ENCODE measurements at places on chromosomes 1 and 21.

GRCh38 chr1:208537198-208537597 is 293.0 kb upstream of the PLXNA2 start:
- no peak for DNase-seq

DNA sequence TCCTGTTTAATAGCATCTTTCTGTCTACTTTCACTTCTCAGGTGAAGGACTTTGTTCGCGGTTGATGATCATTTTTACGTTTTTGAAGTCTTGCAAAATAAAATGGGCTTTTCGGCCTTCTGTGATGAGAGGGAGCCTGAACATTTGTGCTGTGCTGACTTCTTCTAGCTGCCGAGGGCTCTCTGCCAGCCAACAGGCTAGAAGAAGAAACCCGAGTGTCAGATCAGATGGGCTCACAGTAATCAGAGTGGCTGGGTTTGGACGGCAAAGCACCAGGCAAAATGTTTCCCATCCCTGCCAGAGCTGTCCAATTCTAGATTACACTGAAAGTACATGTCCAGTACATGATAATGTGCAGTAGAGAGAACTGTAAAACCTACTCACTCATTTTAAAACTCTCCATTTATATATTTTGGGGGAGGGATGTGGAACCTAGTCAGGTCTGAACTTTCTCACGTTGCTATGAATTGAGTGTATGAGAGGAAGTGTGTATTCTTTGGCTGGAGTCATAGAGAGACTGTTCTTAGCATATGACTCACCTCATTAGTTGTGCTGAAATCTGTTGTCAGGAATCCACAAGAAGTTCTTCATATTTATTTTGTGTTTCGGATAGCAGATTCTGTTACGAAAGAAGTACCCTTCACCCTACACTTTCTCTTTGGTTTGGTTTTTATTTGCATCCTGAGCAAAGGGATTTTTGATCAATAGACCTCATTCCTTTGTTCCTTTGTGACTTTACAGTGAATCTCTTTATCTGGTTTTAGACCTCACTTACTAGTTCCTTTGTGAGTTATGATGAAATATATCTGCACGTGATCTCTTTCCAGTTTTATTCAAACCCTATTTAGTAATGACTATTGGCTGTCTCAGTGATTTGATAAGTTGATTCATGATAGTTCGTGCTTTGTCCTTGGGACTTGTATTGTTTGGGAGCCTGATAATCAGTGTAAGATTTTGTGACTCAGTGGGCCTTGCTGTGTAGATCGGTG is 4.8 kb downstream of the ATP1A1 start:
- peak; percentile 96 for DNase-seq

- no peak for DNase-seq
These were observed 13.2 kb downstream of the ESRRG start for GRCh38 chr1:216710055-216710454.

DNA sequence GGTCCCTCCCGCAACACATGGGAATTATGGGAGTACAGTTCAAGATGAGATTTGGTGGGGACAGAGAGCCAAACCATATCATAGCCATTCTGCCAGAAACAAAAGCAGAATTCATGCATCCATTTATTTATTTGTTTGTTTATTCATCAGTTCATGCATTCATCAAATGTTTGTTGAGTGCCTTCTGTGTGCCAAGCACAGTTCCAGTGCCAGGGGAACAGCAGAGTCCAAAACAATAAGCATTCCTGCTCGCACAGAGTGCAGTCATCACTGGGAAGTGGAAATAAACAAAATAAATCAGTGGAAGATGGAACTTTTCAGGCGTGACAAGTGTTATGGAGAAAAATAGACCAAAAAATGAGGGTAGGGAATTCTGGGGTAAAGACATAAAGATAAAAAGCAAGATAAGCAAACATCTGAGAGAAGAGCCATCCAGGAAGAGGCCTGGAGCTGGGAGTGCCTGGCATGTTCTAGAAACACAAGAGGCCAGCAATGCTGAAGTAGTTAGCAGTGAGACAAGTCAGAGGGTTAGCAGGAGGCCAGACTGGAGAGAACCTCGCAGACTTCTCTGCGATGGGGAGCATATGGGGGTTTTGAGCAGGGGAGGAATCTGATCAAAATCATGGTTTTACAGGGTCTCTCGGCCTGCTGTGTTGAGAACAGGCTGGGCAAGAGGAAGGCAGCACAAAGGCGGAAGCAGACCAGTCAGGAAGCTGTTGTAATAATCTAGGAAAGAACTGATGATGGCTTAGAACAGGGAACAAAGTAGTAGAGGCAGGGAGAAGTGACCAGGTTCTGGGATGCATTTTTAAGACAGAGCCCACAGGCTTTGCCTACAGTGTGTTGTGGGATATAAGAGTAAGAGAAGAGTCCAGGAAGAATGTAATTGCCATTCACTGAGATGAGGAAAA is 113.2 kb downstream of the GLUL start:
- no peak for DNase-seq

- DNase-seq = no peak
These were observed 3.6 kb upstream of the SPATC1L start for GRCh38 chr21:46187814-46188213.

DNA sequence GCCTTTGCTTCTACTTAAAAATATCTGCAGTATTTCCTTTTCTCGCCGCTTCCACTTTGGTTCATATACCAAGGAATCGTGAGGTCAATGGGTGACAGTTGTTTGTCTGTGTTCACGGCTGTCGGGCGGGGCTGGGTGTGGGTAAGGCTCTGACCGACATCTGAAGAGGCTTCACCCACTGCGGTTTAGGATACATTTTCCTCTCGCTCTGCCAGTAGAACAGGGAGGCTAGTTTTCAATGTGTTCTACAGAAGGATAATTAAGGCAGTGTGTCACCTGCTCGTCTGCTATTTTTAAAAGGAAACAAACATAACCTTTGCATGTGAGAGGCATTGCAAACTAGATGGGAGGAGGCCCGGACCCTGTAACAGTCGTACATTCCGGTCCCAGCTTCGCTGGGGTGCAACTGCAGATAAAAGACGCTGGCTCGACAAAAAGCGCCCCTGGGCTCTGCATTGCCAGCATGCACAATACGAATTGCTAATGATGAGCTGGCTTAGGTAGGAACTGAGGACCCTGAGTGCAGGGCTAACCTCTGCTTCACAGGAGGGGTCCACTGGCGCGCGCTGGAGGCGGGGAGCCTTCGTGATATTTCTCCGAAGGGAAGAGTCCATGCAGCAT is 8.5 kb upstream of the ERG start:
- DNase-seq = peak; percentile 61

DNA sequence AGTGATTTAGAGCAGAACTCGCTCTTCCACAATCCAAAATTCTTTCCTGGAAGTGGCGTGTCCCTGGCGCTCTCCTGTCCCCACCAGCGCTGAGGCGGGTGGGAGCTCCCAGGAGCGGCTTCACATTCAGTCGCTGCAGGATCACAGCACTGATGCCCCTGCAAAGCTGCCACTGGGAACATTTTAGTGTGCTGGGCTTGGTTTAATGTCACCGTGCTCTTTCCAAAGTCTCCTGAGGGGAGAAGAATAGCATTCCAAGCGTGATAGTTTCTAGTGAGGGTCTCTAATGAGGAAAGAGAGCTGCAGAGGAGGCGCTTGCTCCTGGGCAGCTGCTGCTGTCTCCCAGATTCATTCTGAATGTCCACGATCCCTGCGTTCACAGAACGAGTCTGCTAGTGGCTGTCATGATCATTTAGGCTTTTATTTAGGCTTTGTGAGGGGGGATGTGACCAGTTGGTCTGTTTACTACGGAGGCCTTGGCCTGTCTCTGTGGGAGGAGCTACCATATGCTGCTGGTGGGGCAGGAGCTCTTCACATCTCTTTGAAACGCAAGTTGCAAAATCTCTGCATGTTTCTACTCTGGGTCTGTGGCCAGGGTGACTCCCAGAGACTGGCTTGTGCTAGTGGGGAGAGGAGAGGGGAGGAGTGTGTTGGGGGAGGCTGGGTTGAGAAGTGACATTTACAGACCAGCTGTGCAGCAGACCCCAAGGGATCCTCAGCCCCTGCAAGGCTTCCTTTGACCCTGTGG is 23.4 kb downstream of the OLFML3 start:
- peak; percentile 79 for DNase-seq

DNA sequence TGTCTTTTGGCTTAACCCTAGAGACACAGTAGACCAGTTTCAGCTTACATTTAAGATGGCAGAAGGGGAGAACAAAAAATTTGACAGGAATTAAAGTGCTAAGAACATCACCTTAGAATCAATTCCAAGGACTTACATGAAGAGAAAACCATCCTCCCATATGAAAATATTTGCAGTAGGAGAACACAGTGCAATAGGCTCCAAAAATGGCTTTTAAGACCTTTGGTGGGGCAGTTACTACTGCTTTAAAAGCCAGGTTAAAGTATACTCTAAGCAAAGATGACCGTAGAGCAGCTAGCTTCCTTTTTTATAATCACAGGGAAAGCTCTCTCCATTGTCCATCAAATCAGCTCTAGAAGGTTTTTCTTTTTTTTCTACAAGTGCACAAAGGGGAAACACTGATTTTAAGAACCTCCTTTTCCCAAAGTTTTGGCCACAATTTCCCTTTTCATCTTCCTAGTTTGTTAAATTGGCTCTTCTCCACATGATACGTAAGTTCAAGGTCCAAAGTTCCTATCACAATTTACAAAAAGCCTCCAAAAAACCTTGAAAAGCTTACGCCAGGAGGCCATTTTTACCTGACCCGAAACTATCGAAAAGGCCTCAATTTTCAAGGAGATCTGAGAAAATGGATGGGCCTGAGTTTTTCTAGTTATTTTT is 3.3 kb downstream of the TXNIP start:
- no peak for DNase-seq

- DNase-seq = no peak
These were observed 351.2 kb downstream of the MATN1 start for GRCh38 chr1:30371888-30372791.

GRCh38 chr1:182255494-182255893 is 136.1 kb downstream of the GLUL start:
- DNase-seq = no peak

- DNase-seq = peak; percentile 26
These were observed 2.0 kb downstream of the GPX7 start for GRCh38 chr1:52604063-52604770.

DNA sequence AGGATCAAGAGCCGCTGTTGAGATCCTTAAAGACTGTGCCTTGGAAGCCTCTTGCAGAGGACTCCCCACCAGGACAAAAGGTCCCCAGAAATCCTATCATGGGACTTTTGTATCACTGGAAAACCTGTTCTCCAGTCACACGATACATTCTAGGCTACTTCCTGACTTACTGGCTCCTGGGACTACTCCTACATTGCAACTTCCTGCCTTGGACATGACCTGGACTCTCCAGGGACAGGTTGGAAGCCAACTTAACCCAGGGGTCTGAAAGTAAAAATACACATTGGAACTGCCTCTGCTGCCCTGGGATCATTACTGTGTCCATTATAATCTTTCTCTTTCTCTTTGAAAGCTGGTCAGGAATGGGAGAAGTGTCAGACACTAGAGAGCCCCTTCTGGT is 9.9 kb downstream of the PIGV start:
- DNase-seq = no peak

DNA sequence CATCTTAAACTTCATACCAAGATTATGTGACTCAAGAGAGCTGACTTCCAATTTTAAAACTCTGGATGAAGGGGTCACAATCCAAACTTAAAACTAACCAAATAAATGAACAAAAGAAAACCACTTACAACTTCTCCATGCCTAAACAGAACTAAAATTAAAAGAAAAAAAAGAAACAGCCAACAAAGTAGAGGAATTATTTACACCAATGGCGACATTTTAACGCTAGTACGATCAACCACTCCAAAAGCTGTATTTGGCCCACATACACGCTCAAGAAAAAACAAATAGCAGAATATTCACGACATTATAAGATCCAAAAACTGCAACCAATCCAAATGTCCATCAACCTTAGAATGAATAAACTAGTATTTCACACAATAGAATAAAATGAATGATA is 42.4 kb downstream of the ENAH start:
- no peak for DNase-seq

- DNase-seq = peak; percentile 45
These were observed 823 bp downstream of the ENAH start for GRCh38 chr1:225651872-225652728.

- peak; percentile 97 for DNase-seq
These were observed at the start of the genes EFCAB7 and ITGB3BP for GRCh38 chr1:63522891-63523728. TSS of gene EFCAB7 (plus strand) at chr1:63523525. CDS start at chr1:63525573, 2,048 bp downstream. TSS of gene ITGB3BP (minus strand) at chr1:63523225. CDS start at chr1:63523133, 92 bp downstream.

DNA sequence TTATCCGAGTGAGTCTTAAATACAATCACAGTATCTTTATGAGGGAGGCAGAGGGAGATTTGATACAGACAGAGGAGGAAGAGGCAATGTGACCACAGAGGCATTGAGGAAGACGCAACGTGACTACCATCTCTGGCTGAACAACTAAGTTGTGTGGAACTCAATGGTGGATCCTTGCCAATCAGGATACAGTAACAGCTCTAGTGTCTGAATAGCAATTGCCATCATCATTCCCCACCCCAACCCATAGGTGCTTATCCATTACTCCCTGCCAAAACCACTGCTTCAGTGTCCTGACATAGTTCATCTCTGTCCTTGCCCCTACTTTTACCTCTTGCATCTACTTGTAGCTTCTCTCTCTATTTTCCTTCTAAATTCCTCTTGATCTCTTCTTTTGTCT is 20.5 kb upstream of the RHBDL2 start:
- peak; percentile 63 for DNase-seq

DNA sequence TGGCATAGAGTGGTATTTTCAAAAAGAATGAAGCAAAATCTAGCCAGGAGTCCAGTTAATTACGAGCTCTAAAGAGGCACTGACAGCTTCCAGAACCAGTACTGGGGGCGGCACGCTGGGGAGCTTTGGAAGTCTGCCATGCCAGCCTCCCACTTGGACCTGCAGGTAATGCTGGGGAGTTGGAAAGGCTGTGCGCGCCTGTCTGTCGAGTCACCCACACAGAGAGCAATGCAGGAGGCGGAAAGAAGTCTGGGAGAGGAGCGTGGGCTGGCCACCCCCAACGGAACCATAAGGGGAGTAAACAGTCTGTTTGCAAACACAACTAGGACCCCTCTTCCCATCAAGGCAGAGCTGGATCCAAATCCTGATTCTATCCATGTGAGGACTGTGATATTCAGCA is 84.5 kb downstream of the BEND5 start:
- no peak for DNase-seq

DNA sequence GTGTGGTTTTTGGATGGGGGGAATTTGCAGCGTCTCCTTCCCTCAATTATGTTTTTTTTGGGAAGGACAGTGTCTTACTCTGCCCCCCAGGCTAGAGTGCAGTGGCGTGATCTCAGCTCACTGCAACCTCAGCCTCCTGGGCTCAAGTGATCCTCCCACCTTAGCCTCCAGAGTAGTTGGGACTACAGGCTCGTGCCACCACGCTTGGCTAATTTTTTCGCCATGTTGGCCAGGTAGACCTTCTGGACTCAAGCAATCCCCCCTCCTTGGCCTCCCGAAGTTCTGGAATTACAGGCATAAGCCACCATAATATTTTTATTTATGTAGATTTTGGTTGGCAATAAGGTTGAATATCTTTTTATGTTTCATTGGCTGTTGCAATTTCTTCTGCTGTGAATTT is 9.5 kb upstream of the PARP1 start:
- DNase-seq = no peak

GRCh38 chr1:118989006-118989815 is 1.1 kb upstream of the TBX15 start:
- peak; percentile 69 for DNase-seq

DNA sequence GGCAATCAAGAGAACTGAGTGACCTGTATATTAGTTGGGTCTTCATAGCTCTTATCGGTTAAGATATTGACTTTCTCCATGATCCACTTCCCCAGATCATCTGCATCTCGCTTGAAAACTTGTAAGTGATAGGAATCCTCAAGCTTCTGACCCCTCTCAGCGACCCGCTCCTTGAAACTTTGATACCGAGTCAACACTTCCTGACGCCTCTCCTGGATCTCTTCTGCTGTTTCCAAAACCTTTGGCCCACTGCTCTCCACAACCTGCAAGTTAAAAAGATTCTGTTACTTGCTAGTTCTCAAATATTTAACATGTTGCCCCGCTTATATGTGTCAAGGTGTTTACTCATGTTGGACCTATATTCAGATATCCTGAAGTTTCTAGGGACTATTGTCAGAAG is 1.4 kb downstream of the SPTA1 start:
- no peak for DNase-seq

All from choroid plexus epithelial cell (primary cell).